ENCODE measurements at places on chromosomes 16 and 17. TPM values are rescaled to one million over a fixed set of nuclear protein-coding genes. Genes with fewer than 3 reads are reported as not detected.

Gene SCGB1C2
- total RNA-seq: not detected

Gene MYADML2
- 0.92 TPM for total RNA-seq

- H3K4me1 ChIP-seq: peaks cover 34% of the 10 kb centered on the region
- no peaks in the 10 kb centered on the region for H3K27me3 ChIP-seq
- peak overlapping the region; percentile 83 for H3K4me3 ChIP-seq
- peak overlapping the region; percentile 88 for H3K27ac ChIP-seq
- no peak for DNase-seq
- peaks cover 5% of the 10 kb centered on the region for H3K36me3 ChIP-seq
These were observed 690 bp downstream of the RPL23 start for GRCh38 chr17:38852771-38853291.

GRCh38 chr16:48282636-48283263 lies 35.4 kb upstream of the ABCC11 start:
- peak overlapping the region; percentile 18 for H3K27ac ChIP-seq
- H3K4me1 ChIP-seq: peaks cover 46% of the 10 kb centered on the region
- DNase-seq: no peak
- no peak overlapping the region for H3K4me3 ChIP-seq
- H3K27me3 ChIP-seq: no peaks in the 10 kb centered on the region

DNA sequence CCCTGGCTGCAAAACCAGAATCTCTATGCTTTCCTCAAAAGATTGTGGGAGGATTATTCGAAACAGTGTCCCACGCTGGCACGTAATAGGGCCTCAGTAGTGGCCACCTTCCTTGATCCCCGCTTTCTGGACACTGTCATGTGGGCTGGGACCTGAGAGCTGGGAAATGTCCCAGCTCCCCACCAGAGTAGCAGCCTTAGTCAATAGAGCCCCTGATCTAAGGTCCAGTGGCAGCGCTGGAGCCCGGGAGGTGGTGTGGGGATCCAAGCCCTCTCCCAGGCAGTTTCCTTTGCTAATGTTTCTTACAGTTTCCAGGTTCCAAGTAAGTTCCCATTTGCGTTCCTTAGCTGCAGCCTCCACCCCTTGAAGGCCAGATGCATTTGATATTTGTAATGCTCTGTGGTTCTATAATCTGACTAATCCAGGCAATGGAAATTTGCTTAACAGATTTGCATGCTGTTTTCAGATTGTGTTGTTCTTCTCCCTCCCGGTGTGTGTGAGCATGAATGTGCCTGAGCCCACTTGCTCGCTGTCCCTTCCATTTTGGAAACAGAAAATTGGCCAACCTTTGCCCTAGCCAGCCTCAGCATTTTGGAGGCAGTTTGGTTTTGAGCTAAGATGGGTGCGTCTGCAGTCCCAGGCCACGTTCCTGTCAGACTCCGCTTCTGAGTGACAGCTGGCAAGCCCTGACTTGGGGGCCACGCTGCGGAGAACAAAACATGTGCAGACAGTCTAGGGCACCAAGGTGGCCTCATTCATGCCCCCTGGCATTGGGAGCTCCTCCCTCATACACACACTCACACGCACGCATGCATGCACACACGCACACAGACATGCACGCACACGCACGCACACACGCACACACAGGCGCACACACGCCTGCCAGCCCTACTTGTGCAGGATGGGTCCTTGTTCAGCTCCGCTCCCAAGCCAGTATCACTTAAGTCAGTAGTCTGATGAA lies 69.4 kb downstream of the CCDC182 start:
- H3K36me3 ChIP-seq: no peaks in the 10 kb centered on the region
- H3K4me1 ChIP-seq: peaks cover 10% of the 10 kb centered on the region
- no peak overlapping the region for H3K27ac ChIP-seq
- H3K27me3 ChIP-seq: no peaks in the 10 kb centered on the region
- no peak overlapping the region for H3K4me3 ChIP-seq
- no peak for DNase-seq

Gene WNT3
- total RNA-seq: 1.00 TPM

DNA sequence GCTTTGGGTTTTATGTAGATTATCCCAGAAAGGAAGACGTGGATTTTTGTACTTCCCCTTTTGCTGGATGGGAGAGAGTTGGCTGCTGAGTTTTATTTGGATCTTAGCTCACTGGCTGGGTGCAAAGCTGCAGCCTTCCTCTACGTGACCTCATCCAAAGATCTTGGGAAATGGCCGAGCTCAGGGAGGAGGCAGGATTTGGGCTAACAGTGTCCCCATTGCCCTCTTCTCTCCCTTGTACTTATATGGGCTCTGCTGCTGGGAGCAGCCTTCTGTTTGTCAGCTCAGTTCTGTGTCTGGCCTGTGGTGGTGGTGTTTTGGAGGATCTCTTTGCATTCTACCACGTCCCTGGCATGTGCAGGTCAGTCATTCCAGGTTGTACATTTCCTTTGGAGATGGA lies 2.0 kb downstream of the AOC3 start:
- peak overlapping the region; percentile 71 for H3K27ac ChIP-seq
- H3K36me3 ChIP-seq: no peaks in the 10 kb centered on the region

Gene SLC52A1
- total RNA-seq: not detected

Gene LRRC3C
- not detected for total RNA-seq

- H3K36me3 ChIP-seq: no peaks in the 10 kb centered on the region
- H3K4me3 ChIP-seq: no peak overlapping the region
- DNase-seq: no peak
These were observed 116.3 kb upstream of the IRX3 start for GRCh38 chr16:54402873-54403272.

GRCh38 chr16:82699711-82700495 lies 73.1 kb downstream of the CDH13 start:
- H3K27me3 ChIP-seq: no peaks in the 10 kb centered on the region
- no peak overlapping the region for H3K4me3 ChIP-seq
- peaks cover 49% of the 10 kb centered on the region for H3K4me1 ChIP-seq
- DNase-seq: peak; percentile 53

DNA sequence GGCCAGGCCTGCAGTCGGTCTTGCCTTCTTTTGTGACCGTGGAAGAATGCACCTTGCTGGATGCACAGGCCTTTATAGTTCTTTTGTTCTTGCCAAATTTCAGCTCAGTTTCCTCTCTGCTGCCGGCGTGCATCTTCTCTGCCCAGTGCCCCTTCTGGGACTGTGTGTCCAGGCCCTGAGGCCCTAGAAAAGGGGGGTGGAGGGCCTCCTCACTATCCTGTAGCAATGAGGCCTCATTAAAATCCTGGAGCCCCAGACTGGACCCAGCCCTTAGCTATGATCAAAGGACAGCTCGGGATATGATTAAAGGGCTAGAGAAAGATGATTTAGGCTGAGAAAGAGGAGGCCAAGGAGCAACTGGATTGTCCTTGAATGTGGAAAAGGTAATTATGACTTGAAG lies 229.8 kb downstream of the SEC14L1 start:
- no peaks in the 10 kb centered on the region for H3K36me3 ChIP-seq
- DNase-seq: no peak
- no peak overlapping the region for H3K4me3 ChIP-seq
- peak overlapping the region; percentile 97 for H3K27ac ChIP-seq
- H3K4me1 ChIP-seq: peaks cover 69% of the 10 kb centered on the region

Gene CDH8
- total RNA-seq: 1.1 TPM

DNA sequence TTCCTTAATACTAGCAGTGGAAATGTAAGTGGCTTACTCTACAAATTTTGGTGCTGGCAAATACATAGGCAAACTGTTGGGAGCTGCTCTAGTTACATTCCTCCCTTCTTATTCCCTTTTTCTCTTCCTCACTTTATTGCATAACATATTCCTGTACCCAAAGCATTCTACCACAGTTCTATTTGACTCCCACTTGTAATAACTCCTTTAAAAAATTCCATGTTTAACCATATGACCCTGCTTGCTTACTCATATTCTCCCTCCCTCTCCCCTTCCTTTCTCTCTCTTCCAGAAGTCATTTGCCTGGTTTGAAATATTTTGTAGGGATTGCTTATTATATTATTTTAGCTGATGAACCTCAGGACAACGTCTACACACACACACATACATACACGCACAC lies 22.7 kb downstream of the NQO1 start:
- no peaks in the 10 kb centered on the region for H3K27me3 ChIP-seq
- no peaks in the 10 kb centered on the region for H3K4me1 ChIP-seq
- H3K36me3 ChIP-seq: peaks cover 90% of the 10 kb centered on the region
- H3K27ac ChIP-seq: no peak overlapping the region
- no peak for DNase-seq

Gene CMTM2
- 0.33 TPM for total RNA-seq

Data from heart right ventricle (tissue), 16 donors.